GM18507 (cell line): ENCODE measurements at places on chromosomes 11 and 22.

- DNase-seq: peak; percentile 71
Measured at GRCh38 chr11:6402561-6402981, 12.3 kb downstream of the SMPD1 start.

DNA sequence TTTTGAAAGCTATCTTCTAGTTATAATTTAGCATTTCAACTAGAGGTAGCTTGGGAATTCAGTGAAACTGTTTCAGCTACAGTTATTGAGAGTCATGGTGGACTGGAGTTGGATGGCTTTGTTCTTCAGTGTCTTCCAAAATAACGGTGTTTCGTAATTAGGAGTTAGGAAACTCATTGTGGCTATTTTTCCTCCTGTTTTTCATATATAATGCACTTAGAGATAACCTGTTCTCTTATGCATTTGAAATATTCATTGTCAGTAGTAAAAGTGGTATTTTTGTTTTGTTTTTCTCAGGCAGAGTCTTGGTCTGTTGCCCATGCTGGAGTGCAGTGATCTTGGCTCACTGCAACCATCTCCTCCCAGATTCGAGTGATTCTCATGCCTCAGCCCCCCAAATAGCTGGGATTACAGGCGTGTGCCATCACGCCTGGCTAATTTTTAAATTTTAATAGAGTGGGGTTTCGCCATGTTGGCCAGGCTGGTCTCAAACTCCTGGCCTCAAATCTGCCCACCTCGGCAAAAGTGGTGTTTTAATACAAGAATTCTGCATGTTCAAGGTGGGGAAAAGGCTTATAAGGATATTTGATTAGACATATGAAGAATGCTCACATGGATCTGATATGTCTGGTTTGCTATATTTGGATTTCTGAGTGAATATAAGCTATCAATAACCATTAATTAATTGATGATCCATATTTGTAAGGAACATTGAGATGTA, 12.7 kb downstream of the PDHX start:
- DNase-seq: no peak

- DNase-seq: no peak
Measured at GRCh38 chr11:69239641-69240040, 54.3 kb upstream of the MYEOV start.

- peak; percentile 38 for DNase-seq
Measured at GRCh38 chr22:35629406-35630216, 12.5 kb upstream of the MB start.

DNA sequence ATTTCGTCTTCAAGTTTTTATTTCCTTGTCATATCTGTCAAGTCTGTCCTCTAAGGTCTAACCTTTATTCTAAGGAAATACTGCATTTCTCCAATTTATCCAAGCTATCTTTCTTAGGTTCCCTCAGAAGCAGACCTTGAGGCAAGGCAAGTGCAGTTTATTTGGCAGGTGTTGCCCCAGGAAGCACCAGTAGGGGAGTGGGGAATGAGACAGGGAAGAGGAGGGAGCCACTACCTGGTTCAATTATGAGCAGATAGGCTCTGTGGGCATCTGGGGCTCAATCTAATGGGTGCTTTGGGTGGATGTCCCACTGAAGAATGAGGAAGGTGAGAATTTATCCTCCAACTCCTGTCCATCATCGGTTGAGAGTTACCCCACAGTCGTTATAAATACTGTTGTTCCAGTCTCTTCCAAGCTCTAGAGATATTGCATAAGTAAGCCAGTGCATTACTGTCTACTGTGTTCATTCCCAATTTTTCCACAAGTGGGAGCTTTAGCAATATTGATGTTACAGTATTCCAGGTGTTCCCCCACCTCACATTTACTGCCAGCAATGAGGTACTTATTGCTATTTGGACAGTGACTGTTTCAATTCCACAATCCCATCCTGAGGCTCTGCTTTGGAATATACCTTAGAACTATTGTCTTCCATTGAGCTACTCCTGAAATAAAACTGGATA, 154.9 kb upstream of the CEP126 start:
- DNase-seq: no peak

- no peak for DNase-seq
Measured at GRCh38 chr11:47270331-47271271, 668 bp downstream of the MADD start.

DNA sequence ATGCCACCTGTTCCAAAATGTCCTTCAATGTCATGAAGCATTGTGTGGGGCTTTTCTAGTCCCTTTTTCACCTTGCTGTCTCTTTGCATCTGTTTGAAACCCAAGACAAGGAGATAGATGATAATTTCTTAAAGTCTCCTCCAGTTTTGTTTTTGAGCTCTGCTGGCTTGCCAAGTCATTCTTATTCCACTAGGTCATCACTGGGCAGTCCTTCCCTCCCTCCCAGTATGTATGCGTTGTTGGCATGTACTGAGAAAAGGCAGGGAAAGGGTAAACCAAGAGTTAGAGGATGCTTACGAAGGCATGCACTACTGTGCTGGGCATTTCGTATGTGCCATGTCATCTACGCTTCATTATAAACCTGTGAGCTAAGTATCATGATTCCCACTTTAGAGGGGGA, 78.6 kb downstream of the PARVA start:
- DNase-seq: no peak

GRCh38 chr22:31497148-31497938, 1.0 kb downstream of the SFI1 start:
- DNase-seq: no peak

DNA sequence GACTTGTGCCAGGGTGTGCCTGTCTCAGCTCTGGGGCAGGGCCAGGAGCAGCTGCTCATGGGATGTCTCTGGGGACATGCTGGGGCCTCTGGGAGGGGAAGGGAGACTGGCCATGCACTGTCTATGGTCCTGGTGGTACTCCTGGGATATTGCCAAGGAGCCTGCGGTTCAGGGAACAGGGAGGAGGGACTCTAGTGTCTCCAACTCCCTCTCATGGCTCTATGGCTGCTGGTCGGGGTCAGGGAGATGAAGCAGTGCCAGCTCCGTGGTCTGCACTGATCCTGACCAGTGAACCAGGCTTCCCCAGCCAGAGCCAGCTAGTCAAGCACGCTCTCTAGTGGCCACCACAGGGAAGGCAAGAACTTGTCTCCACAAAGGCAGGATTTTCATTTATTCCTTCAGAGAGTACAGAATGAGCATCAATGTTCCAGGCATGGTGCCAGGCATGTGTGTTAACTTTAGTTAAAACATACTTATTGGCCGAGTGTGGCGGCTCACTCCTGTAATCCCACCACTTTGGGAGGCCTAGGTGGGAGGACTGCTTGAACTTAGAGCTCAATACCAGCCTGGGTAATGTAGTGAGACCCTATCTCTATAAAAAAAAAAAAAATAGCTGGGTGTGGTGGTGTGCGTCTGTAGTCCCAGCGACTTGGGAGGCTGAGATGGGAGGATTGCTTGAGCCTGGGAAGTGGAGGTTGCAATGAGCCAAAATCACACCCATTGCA, 2.5 kb upstream of the BEST1 start:
- peak; percentile 72 for DNase-seq

- DNase-seq: no peak
Measured at GRCh38 chr11:102539567-102539966, 9.0 kb upstream of the MMP7 start.

DNA sequence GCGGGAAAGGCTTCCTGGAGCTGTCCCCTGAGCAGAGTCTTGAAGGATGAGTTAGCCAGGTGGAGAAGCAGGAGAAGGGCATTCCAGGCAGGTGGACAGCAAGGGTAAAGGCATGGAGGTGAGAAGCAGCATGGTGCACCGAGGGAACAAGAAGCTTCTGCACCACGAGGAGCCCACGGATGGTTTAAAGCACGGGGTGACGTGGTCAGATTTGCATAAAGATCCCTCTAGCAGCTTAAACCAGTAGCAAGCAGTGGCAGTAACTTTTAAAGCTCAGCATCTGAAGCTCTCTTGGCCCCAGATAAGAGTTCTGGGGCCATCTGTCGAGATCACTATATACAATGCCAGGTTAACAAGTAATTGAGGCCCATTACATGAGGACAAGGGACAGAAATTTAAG, 36.8 kb downstream of the SERPINH1 start:
- DNase-seq: no peak

DNA sequence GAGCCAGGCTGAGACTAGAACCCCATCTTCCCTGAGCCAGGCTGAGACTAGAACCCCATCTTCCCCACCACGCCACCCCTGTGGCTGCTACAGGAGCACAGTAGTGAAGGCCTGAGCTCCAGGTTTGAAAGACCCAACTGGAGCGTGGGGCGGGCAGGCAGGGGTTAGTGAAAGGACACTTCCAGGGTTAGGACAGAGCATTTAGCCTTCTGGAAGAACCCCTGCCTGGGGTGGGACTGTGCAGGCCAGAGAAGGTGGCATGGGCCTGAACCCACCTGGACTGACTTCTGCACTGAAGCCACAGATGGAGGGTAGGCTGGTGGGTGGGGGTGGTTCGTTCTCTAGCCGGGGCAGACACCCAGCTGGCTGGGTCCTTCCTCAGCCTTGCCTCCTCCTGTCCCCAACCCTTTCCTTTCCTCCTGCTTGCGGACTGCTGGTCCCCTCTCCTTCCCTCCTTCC, 24.1 kb downstream of the SUN2 start:
- DNase-seq: no peak

DNA sequence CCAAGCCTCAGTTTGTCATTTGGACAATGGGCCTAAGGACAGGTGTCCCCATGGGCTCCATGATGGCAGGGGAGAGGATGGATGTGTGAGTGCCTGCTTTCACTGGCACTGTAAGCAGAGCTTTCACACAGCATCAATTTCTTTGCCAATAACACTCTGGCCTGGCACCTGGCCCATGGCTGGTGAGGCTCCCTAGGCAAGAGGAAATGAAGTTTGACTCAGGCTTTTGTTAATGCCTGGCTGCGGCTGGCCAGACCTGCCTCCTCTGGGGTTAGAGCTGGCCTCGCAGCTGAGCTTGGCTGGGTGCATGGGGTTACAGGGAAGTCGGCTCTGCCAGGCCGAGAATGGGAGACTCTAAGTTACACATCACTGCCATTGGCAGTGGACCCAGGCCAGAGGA, 30.0 kb upstream of the SEZ6L start:
- no peak for DNase-seq

GRCh38 chr11:121515335-121515671, 62.5 kb upstream of the SORL1-AS1 start:
- DNase-seq: no peak

DNA sequence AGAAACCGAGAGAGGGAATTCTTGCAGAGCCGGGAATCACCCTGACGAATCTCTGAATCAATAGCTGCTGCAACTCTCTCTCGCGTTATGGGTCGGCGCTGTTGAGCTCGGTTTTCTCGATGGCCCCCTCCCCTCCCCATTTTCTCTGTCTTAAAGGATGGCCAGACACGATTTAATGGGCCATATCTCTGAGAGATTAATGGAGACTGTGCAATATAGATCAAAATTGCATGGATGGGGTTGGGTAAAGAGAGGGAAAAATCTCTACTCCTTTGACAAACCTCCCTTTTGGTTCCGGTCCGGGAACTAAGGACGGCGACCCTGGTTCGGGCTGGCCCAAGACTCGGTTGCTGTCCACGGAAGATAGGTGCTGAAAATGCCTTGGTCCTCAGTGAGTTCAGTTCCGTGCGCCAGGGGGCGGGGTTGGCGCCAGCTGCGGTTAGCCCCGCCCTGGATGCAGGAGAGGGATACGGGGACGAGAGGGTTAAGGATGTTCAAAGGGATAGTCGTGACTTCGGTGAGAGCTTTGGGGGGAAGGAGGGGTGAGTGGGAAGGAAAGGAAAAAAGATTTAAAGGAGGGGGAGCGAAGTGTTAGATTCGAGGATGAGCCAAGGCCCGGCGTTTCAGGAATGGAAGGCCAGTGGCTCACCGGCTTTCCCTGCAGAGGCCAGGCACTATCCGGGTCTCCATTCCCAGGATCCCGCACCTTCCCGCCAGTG, 103.6 kb upstream of the HSD17B12 start:
- no peak for DNase-seq

GRCh38 chr11:83764643-83765042, 478.5 kb upstream of the CCDC90B start:
- no peak for DNase-seq

GRCh38 chr11:72009156-72009555, 10.4 kb downstream of the IL18BP start:
- DNase-seq: no peak

- DNase-seq: no peak
Measured at GRCh38 chr11:9210224-9210921, 54.8 kb downstream of the DENND5A start.

GRCh38 chr11:27912916-27913315, 195.0 kb downstream of the KIF18A start:
- DNase-seq: no peak

GRCh38 chr11:95788921-95789505, 569 bp downstream of the FAM76B start:
- DNase-seq: no peak

DNA sequence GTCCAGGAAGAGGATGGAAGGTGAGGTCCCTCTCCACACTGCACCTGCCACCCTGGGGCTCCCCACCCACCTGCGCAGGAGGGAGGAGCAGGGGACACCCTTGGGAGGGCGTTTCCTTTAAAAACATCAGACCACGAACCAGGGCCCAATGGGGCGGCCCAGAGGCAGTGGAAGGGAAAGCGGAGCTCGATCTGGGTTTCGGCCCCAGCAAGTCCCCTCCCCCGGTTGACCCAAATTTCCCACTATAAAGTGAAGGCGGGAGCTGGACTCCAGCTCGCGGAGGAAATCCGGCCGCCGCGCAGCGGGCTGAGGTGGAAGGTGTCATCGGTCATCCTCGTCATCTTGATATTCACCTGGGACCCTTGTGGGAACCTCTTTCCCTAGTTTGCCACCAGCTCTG, 99.3 kb downstream of the WNT7B start:
- no peak for DNase-seq

DNA sequence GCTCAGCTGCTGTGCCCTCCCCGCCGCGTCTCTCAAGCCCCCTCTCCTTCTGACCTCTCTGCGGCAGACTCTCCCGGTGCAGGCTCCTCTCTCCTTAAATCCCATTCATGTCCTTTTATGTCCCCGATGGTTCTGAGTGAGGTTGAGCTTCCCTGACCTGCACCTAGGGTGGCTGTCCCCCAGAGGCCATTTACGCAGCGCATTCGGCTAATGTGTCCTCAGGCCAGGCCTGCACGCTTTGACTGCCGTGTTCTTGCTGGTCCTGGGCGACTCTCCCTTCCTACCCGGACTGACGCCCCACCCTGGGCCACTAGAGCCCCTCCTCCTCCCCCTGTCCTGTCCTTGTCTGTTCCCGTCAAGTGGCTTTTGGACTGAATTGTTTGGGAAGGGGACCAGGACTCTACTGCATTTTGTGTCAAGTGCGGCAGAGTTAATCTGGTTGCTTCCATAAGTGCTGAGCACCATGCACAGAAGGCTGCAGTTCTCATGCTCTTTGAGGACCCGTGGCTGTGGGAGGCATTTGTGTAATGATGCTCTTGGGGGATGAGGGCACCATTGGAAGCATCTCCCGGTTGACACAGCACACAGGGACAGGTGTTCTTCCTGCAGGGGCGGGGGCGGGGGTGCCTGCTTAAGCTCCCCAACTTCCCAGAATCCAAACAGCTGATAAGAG, 37.1 kb downstream of the IGHMBP2 start:
- DNase-seq: no peak

GRCh38 chr11:9253086-9253485, 12.1 kb downstream of the DENND5A start:
- no peak for DNase-seq

DNA sequence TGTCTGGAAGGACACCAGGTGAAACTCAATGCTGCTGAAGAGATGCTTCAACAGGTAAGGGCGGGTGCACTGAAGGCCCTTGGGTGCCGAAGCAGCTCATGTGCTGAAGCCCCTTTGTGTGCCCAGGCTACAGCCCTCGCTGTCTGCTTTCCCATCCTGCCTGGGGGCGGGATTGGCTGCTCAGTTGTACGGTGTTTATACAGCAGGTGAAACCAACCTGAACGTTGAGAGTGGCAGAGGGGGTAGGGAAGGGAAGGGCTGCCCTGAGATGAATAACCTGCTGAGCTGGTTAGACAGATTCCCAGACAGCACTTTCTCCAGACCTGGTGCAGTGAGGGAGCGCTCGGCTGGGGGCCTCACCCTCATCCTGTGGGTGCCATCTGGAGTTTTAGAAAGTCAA, 75.7 kb downstream of the CYB5R2 start:
- no peak for DNase-seq
